ENCODE measurements at places on chromosomes 11 and 22.

- peaks cover 6% of the 10 kb centered on the region for H3K27me3 ChIP-seq
- H3K36me3 ChIP-seq, result no peaks in the 10 kb centered on the region
- no peak overlapping the region for H3K4me3 ChIP-seq
- no peak overlapping the region for H3K27ac ChIP-seq
Measured at GRCh38 chr11:111531136-111531535, 9.4 kb upstream of the LAYN start.

- H3K27me3 ChIP-seq, result no peaks in the 10 kb centered on the region
- no peak for DNase-seq
- H3K4me3 ChIP-seq, result no peak overlapping the region
- H3K27ac ChIP-seq, result no peak overlapping the region
- H3K36me3 ChIP-seq, result no peaks in the 10 kb centered on the region
- H3K4me1 ChIP-seq, result no peaks in the 10 kb centered on the region
Measured at GRCh38 chr11:6269994-6270393, 10.4 kb downstream of the CCKBR start.

- H3K36me3 ChIP-seq, result peaks cover 15% of the 10 kb centered on the region
- no peak for DNase-seq
- H3K27ac ChIP-seq, result peak overlapping the region; percentile 56
- H3K4me1 ChIP-seq, result peaks cover 68% of the 10 kb centered on the region
Measured at GRCh38 chr11:62556875-62557631, 10.4 kb upstream of the AHNAK start.

DNA sequence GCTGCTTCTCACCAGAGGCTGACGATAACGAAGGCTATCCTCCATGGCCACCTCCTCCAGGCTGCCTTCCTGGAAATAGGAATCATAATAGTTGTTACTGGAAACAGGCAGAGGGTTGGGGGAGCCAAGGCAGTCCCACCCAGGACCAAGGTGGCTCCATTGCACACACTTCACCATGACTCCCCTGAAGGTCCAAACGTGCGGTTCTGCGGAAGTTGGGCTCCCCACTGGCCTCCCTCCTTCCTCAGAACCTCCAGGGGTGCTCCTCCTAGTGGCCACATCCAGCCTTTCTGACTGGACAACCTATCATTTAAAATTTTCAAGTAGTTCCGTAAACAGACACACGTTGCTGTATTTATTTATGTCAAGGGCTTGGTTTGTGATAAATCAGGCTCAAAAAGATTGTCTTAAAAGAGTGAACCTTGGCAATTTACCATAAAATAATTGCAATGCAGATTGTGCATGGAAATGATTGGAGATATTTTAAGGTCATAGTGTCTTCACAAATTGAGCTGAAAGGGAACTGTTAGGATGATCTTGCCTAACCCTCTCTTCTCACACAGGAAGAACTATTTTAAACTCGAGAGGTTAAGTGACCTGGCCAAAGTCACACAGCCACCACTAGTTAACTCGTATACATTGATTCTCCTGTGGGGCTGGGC, 1.4 kb upstream of the TCN2 start:
- H3K36me3 ChIP-seq, result peaks cover 2% of the 10 kb centered on the region
- H3K4me3 ChIP-seq, result peak overlapping the region; percentile 55
- H3K4me1 ChIP-seq, result peaks cover 37% of the 10 kb centered on the region
- no peaks in the 10 kb centered on the region for H3K27me3 ChIP-seq

GRCh38 chr22:29937940-29938693, 55.1 kb downstream of the MTMR3 start:
- H3K4me3 ChIP-seq, result no peak overlapping the region
- DNase-seq, result no peak
- H3K4me1 ChIP-seq, result peaks cover 3% of the 10 kb centered on the region
- H3K27ac ChIP-seq, result no peak overlapping the region

DNA sequence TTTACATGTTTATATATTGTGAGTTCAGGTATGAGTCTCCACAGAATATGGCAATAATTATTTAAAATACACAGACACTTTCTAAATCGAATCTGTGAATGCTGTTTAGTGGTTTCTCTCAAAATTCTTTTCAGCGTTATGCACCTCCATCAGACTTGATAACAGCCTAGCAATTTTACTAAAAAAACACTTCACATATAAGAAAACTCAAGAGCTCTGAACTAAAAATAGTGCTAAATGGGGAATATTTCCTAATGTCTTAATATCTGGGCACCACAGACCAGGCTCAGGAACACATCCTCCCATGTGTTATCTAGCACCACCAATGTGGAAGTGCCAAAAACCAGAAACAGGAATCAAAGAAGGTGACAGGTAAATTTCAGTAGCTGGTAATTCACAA, 47.9 kb downstream of the ARHGAP32 start:
- peak overlapping the region; percentile 93 for H3K27ac ChIP-seq
- no peaks in the 10 kb centered on the region for H3K27me3 ChIP-seq
- H3K36me3 ChIP-seq, result no peaks in the 10 kb centered on the region
- H3K4me1 ChIP-seq, result peaks cover 14% of the 10 kb centered on the region

DNA sequence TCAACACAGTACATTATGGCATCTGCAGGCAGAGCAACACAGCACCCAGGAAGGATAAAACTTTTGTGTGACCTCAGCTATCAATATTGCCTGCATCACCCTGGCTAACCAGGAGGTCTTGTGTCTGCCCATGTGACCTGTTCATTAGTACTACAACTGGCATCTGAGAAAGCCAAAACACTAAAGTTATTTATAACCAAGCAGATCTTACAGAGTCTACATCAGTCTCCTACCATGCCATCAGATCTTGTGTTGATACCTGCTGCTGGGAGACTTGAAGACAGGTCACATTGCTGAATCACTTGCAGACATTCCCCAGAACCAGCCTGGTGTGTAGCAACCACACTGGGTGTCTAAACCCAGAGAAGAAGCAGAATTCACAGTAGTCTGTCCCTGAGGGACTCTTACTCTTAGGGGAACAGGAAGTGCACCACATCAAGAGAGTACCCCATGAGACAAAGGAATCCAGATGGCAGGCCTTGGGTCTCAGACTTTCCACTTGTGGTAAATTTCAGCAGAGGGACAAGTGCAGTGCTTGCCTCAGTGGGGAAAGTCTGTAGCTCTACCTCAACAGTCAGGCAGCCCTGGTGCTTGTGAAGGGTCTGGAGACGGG, 7.0 kb downstream of the OR9G1 start:
- no peak overlapping the region for H3K4me3 ChIP-seq
- DNase-seq, result no peak
- H3K4me1 ChIP-seq, result no peaks in the 10 kb centered on the region
- no peaks in the 10 kb centered on the region for H3K27me3 ChIP-seq
- no peaks in the 10 kb centered on the region for H3K36me3 ChIP-seq
